ENCODE measurements at places on chromosomes 3 and 15.

- DNase-seq: no peak
These were observed 309.8 kb upstream of the DCBLD2 start for GRCh38 chr3:99211309-99211708.

GRCh38 chr3:37608061-37608702, 253.5 kb upstream of the CTDSPL start:
- DNase-seq: no peak

- no peak for DNase-seq
These were observed 231.8 kb downstream of the TP63 start for GRCh38 chr3:189863031-189863430.

DNA sequence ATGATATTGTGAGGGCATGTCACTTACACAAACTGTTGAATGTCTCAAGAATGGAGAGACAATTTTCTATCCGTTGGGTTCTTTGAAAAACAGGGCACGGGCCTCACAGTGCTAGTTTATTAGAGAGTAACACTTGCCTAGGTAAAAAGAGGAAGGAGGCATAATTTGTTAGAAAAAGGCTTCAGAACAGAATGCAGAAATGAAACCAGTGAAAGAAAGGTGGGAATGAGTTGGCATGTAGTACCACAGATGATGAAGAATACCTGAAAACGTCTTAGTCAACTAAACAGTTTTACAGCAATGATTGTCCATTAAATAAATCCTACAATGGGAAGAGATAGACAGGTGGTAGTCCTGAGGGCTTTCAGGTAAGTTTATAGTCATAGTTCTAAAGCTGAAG, 1399.7 kb upstream of the CADM2 start:
- no peak for DNase-seq

DNA sequence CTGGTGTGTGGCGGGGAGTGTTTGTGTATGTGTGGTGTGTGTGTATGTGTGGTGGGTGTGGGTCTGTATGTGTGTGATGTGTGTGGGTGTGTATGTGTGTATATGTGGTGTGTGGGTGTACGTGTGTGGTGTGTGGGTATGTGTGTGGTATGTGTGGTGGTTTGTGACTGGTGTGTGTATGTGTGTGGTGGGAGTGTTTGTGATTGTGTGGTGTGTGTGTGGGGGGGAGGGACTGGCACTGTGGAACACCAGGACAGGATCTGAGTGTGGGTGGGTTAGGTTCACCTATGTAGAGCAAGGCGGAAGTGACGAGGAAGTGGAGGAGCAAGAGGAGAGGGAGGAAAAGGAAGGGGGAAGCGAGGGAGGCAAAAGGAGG, 510.8 kb downstream of the SHQ1 start:
- no peak for DNase-seq

- no peak for DNase-seq
These were observed 28.3 kb downstream of the IGF2BP2 start for GRCh38 chr3:185796431-185797107.

DNA sequence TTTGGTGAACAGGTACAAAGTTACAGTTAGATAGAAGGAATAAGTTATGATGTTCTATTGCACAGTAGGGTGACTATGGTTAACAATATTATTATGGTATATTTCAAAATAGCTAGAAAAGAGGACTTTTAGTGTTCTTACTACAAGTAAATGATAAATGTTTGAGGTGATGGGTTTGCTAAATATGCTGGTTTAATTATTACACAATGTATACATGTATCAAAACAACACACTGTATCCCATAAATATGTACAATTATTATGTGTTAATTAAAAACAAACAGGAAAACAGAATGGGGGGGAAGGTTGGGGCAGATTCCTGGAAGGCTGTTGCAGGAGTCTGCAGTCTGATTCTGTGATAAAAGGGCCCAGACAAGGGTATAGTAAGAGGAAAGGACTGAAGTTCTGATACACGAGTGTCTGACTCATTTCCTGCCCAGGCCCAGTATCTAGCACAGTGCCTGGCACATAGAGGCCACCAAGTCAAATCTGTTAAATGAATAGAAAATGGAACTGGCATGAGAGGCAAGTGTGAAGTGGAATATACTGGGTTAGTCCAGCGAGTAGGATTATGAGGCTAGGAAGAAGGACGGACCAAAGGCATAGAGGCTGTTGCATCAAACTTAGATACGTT, 7.2 kb upstream of the ENTPD3 start:
- DNase-seq: no peak

GRCh38 chr15:74955796-74956647, 550 bp downstream of the RPP25 start:
- DNase-seq: peak; percentile 33

DNA sequence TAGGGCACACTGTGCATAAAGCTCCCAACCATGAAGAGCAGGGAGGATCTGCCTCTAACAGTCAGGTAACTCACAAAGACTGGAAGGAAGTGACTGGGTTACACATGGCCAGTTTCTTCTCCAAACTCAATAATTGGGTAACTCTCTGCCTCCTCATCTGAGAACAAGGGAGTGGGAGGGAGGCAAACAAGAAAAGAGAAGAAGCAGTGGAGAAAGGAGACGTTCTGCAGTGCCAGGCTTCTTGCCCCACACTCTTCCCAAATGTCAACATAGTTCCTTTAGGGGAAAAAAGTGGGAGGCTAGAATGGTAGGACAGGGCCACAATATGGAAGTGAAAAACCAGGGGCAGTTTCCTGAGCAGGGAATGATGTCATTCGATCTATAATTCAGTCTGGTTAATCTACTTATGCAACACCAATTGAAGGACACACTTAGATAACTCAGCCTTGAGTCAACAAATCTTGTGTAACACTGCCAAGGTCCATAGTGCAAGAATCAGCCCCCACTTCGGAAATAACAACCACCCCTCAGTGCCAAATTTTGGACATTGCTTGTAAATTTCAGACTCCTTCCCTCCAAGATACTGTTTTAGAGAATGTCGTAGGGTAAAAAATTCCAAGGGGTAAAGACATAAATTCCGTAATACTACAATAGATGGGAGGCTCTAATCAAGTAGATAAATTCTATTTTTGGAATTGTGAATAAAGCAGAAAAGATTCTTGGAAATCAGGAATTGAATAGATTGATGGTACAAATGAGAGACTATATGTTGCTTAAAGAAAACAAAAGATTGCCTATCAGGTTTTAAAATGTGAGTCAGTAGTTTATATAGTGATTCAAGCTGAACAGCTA, 143.0 kb downstream of the LPP start:
- DNase-seq: no peak

GRCh38 chr3:117234331-117234730, 524.8 kb downstream of the TUSC7 start:
- no peak for DNase-seq

DNA sequence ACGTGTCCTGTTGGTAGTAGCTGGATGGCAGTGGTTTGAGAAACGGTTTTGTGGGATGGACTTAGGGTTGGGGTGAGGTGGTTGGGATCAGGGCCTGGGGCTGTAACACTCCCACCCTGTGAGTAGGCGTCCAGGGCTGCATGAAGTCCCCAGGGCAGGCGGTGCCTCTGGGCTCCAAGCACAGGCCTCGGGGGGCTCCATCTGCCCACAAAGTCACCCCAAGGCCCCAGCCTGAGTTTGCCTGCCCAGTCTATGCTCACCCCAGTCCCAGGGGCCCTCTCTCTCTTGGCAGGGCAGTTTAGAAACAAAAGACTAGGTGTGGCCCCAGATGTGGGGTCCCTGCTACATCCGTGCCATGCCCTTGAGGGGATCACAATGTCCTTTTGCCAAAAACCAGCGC, 86.9 kb upstream of the PRR23E start:
- DNase-seq: no peak

DNA sequence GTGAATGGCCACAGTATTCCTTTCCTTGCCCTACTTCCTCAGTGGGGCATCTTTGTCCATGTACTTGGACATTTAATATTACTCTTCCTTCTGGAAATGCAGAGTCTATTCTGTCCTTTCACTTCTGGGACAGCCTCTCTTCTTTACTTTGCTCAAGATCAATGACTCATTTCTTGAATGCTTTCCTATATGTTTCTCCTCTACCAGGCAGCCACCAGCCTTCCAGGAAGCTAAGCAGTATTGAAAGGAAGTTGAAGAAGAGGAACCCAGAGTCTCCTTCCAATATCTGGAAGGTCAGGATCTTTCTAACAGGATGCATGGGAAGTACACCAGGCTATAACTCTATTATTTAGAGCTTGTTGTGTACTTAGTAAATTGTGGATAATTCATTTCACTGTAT, 182.8 kb downstream of the CD47 start:
- DNase-seq: no peak

DNA sequence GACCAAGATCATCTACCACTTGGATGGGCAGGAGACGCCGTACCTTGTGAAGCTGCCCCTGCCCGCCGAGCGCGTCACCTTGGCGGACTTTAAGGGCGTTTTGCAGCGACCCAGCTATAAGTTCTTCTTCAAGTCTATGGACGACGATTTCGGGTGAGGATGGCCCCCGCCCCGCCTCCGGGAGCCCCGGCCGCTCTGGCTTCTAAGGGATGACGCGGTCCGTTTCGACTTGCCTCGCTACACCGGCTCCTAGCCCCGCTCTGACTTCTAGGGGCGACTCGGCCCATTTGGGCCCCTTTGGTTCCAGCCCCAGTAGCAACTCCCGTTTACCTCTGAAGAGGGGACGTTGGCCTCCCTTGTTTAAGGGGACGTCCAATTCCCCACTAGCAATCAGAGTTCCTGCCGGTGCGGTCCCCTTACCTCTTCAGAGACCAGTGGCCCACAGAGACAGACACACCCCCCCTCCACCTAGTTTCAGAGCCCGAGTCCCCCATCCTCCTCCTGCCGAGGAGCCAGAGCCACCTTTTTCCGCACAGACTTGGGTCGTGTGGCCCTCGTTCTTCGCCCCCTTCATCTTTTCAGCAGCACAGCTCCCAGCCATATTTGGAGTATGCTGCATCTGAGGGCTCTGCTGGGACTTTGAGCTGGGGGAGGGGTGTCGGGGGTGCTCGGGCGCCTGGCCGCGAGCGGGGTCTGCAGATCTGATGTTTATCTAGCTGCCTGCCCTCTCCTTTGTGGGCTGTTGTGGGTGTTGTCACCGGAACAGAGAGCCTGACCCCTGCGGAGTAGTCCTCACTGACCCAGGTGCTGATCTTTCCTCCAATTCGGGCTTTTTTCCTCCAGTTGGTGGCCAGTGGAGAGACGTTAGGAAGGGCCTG, 706 bp downstream of the DVL3 start:
- DNase-seq: peak; percentile 69

- peak; percentile 73 for DNase-seq
These were observed 139.4 kb downstream of the RPLP1 start for GRCh38 chr15:69591905-69592508.

- no peak for DNase-seq
These were observed 78.4 kb downstream of the NEK10 start for GRCh38 chr3:27290760-27291159.

- no peak for DNase-seq
These were observed 200.1 kb downstream of the TLE3 start for GRCh38 chr15:69897471-69898237.

DNA sequence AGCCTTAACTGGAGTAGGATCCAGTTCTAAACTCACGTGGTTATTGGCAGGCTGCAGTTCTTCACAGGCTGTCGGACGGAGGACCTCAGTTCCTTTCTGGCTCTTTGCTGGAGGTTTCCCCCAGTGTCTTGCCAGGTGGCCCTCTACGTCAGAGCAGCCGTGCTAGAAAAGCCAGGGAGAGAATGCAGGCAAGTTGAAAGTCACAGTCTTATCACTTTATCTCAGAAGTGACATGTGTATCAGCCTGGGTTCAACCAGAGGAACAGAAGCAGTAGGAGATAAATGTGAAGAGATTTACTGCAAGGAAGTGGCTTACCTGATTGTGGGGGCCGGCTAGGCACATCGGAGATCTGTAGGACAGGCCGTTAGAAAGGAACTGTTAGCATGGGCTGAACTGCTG, 125.3 kb upstream of the BNIP2 start:
- no peak for DNase-seq

- DNase-seq: no peak
These were observed 215.5 kb downstream of the LRRC3B start for GRCh38 chr3:26838026-26838425.

DNA sequence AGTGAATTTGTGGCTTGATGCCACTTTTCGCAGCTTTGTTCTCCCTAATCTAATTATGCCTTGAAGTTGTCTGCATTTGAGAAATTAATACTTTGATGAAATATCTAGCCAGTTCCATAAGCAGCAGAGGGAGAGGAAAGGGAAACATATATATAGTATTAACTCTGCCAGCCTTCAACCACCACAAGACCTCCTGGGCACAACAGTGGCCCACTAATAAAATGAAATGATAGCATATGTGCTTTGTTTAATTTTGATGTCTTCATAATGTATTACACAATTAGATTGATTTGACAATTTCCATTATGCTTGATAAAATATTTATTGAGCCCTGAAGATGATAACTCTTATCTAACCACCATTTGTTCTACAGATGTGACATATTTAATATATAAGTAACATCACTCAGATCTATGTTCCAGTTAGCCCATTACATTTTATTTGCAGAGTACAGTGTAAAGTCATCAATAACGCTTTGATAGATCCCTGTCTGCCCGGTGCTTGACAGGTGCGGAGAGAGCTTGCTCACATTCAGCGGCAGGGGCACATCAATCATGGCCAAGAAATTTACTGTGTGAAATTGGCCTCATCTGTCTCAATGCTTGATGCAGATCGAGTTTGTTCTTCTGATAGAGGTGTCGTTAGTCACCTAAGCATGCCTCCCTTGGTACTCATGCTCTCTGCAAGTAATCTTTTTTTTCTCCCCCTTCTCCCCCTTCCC, 187.4 kb downstream of the MECOM start:
- no peak for DNase-seq

GRCh38 chr15:90710436-90711027, 6.6 kb upstream of the BLM start:
- DNase-seq: peak; percentile 24

- no peak for DNase-seq
These were observed 6.0 kb upstream of the MAP4 start for GRCh38 chr3:48022178-48022577.

GRCh38 chr15:89167267-89168176, 53.9 kb downstream of the RLBP1 start:
- no peak for DNase-seq

GRCh38 chr3:88440701-88441100, 290.9 kb downstream of the C3orf38 start:
- no peak for DNase-seq

DNA sequence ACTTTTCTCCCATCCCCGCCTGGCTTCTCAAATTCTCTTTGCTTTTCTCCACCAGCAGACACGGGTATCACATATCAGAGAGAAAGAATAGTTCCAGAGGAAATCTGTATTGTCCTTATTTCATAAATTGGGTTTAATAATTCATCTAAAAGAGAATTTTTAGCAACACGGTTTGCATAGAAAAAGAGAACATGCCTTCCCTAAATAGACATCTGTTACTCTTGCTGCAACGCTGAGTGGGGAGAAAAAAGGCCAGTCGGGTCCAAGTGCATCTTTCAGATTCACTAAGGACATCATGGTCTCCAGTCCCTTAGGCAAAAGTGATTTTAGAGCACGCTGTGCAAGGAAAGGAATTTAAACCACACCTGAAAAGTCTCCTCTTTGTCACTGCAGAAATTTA, 201.3 kb downstream of the ABHD5 start:
- DNase-seq: no peak

- peak; percentile 9 for DNase-seq
These were observed 1.2 kb downstream of the LHFPL4 start for GRCh38 chr3:9552252-9552999.

GRCh38 chr3:191444569-191444968, 16.4 kb upstream of the PYDC2 start:
- DNase-seq: no peak

GRCh38 chr3:17407576-17407975, 334.9 kb downstream of the TBC1D5 start:
- no peak for DNase-seq

Data from NCI-H526 (cell line).